Glomerular endothelial cell (primary cell): ENCODE measurements at places on chromosomes 7 and 10.

- DNase-seq: no peak
Observed at GRCh38 chr10:59627366-59628018, 82.2 kb downstream of the SLC16A9 start.

GRCh38 chr10:19817231-19817933, 1.1 kb downstream of the PLXDC2 start:
- no peak for DNase-seq

GRCh38 chr10:90087197-90088023, 386.0 kb downstream of the KIF20B start:
- no peak for DNase-seq

DNA sequence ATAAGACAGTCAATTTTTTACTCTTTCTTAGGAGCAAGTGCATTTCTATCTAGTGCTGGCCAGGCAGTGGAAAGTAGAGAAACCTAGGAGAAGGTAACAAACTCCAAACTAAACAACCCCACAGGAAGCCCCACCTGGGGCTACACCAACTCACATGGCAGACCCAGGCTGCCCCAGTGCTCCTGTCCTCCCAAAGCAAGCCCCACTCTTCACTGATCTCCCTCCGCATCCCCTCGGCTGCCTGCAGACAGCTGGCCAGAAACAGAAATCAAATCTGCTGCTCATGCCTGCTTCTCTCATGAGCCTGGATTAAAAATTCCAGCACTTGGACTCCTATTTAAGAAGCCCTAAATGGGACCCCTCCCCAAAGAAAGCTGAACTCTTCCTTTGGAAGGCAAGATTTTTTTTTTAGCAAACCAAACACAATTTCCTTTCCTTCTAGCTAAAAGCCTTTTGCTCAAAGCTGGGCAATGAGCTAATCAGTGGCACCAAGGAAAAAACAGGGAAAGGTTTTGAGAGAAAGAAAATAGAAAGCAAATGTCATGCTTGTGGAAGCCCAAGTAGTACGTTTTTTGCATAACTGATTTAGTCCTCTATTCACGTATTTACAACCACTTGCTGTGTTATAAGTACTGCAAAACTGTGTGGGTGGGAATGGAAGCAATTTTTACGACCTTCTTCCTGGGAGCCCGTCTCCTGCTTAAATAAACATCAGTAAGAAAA, 10.8 kb downstream of the PDE1C start:
- no peak for DNase-seq

DNA sequence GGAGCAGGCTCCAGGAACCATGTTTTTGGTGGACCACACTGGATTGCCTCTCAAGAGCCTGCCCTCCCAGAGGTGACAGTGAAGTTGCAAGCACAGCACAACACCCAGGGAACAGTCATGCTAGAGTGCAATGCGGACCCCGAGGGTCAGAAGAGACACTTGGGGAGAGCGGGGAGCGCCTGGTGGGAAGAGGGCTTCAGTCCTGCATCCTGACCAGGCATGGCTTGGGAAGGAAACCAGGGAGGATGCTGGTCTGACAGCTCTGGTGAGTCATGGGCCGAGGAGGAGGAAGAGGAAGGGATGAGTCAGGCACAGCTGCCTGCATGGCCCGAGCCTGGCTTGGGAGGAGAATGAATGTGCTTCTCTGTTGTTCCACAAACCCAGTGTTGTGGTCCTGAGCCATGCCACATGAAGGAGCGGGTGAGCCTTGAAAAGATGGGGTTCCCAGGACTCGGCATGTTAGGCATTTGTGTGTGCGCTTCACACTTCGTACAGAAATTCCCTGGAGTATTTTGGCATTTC, 29.5 kb upstream of the ANKRD2 start:
- DNase-seq: peak; percentile 85

- DNase-seq: no peak
Observed at GRCh38 chr10:22271786-22272185, 44.4 kb upstream of the COMMD3 start.

- no peak for DNase-seq
Observed at GRCh38 chr10:88033385-88033784, 170.0 kb downstream of the PTEN start.

DNA sequence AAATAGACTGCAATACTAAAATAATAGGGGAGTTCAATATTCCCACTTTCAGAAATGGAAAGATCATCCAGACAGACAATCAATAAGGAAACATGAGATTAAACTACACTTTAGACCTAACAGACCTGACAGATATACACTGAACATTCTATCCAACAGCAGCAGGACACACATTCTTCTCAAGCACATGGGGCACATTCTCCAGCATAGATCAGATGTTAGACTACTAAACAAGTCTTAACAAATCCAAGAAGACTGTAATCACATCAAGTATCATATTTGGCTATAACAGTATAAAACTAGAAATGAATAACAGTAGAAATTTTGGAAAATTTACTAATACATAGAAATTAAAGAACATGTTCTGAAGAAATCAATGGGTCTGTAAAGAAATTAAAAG, 458.9 kb upstream of the ANKRD30A start:
- DNase-seq: no peak

- DNase-seq: peak; percentile 95
Observed at GRCh38 chr7:106216517-106216922, 68.3 kb downstream of the NAMPT start.

GRCh38 chr10:52755297-52756062, 17.1 kb downstream of the MBL2 start:
- no peak for DNase-seq

DNA sequence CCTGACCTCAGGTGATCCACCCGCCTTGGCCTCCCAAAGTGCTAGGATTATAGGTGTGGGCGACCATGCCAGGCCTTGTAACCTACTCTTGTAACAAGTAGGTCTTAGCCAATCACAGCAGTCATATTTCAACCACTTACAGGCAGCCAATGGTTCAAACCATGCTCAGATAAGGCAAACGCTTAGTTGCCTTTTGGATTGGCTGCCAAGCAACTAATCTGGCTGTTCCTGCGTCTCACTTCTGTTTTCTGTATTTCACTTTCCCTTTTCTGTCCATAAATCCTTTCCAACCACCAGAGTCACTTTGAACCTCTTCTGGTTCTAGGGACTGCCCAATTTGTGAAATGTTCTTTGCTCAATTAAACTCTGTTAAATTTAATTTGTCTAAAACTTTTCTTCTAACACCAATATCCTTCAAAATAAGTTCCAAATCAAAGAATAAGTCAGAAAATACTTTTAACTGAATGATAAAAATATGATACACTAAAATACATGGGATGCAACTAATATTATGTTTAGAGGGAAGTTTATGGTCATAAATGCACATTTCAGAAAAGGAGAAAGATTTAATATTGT, 19.1 kb upstream of the PRF1 start:
- no peak for DNase-seq

GRCh38 chr10:31705136-31705535, 223.5 kb downstream of the ARHGAP12 start:
- DNase-seq: no peak

DNA sequence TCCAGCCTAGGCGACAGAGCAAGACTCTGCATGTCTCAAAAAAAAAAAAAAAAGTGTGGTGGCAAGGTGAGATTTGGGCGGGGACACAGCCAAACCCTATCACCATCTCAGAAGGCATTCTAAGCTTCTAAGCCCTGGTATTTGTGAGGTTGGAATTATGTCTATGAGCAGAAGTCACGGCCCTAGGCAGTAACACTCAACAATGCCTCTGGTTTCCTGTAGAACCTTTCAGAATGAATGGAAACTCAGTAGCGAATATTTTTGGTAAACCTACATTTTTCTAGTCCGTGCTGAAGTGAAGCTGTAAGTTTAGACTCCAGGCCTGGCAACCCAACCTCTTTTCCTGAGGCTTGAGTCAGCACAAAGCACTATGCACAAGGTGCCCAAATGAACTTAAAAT, 88.3 kb downstream of the FAM107B start:
- no peak for DNase-seq

GRCh38 chr7:37820708-37821468, 27.5 kb upstream of the NME8 start:
- DNase-seq: no peak

GRCh38 chr7:23473844-23474093, 3.5 kb upstream of the IGF2BP3 start:
- DNase-seq: no peak

DNA sequence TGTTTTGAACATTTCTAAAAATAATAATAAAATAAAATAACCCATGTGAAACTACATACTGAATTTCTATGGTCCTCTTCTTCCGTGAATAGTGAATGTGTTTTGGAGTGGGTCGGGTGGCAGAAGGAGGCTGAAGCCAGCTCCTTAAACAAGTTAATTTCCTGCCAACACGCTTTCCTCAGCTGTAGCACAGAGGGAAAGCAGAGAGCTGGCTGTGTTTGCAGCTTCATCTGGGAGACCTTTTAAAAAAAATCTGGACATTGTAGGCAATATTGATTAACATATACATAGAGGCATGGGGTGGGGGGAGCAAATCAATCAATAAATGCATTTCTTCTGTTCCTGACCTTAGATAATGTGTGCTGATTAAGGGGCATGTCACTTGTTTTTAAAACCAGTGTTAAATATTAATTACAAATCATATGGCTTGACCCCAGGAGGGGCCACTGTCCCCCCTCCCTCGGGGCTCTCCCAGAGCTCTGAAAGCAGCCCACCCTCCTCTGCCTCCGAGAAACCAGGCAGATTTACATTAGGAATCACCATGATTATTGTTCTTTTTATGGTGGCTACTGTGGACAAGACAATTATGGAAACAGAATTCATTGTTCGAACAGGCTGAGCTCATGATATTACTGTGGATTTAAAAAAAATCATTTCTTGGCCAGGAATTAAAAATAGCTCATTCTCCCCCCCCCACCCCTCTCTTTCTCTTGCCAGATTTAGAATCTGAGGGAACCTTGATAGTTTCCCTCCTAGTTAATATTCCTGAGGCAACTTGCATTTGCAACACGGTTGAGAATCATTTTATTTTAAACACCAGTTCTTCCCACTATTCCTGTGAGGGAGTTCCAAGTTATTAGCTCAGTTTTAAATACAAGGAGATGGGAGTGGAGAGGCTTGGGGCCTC, 100.5 kb upstream of the CARD11 start:
- no peak for DNase-seq

- DNase-seq: no peak
Observed at GRCh38 chr10:29068302-29068701, 220.6 kb upstream of the LYZL1 start.

DNA sequence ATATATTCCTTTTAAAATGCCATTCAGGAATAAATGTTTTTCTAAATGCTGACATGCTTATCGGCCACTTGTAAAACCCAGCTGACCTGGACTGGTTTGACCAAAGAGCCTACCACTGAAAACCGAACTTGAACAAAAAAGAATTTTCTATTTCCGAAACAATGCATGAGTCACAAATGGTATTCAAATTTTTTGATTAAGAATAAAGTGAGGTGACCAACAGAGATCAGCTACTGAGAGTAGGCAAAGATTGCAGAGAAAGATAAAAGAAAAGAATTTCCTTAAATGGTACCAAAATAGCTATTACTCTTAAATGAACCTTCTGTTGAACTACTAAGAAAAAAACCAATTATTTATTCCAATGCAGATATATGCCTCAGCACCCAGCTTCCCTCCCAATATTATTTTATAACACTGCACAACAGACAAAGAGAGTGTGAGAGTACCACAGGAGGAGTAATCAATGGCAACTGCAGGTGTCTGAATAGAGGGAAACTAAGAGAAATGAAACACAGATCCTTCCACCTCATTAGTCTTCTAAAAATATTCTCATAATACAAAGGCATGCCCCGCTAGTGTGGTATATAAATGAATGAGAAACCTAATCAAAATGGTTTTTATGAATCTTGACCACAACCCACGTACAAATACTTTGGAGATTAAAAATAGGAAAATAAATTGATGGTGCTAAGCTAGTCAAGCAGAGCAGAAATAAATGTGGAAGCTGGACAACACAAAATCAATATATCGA, 20.1 kb downstream of the OSBPL3 start:
- no peak for DNase-seq
